ENCODE measurements at places on chromosomes 2 and 18. TPM values are rescaled to one million over a fixed set of nuclear protein-coding genes. Genes with fewer than 3 reads are reported as not detected.
A peak's percentile ranks its signal among the peaks of the same experiment; 100 is the strongest.

- H3K27me3 ChIP-seq: no peaks in the 10 kb centered on the region
- no peaks in the 10 kb centered on the region for H3K4me1 ChIP-seq
- H3K4me3 ChIP-seq: no peak overlapping the region
- no peaks in the 10 kb centered on the region for H3K36me3 ChIP-seq
Measured at GRCh38 chr18:62745089-62745751, 29.9 kb downstream of the PHLPP1 start.

GRCh38 chr18:6885006-6885481, 155.5 kb downstream of the ARHGAP28 start:
- peaks cover 17% of the 10 kb centered on the region for H3K4me1 ChIP-seq
- peaks cover 22% of the 10 kb centered on the region for H3K36me3 ChIP-seq
- no peak overlapping the region for H3K4me3 ChIP-seq
- DNase-seq: peak; percentile 73
- H3K27me3 ChIP-seq: no peaks in the 10 kb centered on the region

NYAP2 gene
- total RNA-seq: 0.40 TPM

DNA sequence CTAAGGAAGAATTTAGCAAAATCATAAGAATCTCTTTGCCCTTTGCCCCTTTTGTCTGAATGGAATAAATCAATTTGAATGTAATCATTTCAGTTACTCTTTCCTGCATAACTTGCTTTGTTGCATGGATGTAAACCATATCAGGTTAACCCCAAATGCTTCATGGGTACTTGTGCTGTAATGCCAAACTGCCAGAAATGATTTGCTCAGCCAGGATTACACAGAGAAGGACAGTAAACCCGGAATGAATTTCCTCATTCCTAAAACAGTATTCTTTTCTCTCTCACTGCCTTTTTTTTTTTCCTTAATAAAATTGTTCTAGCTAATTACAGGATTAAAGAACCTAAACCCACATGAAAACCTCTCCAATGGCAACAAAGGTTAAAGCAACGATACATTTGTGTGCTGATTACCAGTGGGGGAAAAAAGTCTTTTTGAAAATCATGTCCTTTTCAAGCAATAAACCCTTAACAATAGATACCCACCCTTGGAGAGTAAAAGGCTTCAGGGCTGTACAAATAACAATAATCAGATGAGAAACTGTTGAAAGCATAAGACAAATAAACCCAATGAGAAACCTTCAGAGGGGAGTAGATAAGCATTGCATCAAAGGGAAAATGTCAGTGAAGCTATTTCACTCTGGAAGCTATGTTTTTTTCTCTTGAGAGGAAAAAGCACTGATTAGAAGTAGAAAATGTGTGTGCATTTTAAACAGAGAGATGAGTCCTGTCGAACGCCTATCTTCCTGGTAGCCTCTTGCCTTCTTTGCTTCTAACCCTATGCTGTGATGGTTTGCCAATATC, 275.3 kb downstream of the CDH2 start:
- H3K27ac ChIP-seq: no peak overlapping the region
- H3K36me3 ChIP-seq: no peaks in the 10 kb centered on the region

GRCh38 chr18:28767201-28767600, 590.3 kb upstream of the CDH2 start:
- no peak overlapping the region for H3K4me3 ChIP-seq
- no peaks in the 10 kb centered on the region for H3K4me1 ChIP-seq
- no peaks in the 10 kb centered on the region for H3K36me3 ChIP-seq
- H3K27ac ChIP-seq: no peak overlapping the region

Data from muscle of leg (tissue), 16 donors.